ENCODE measurements at places on chromosomes 6 and 20. TPM values are rescaled to one million over a fixed set of nuclear protein-coding genes. Genes with fewer than 3 reads are reported as not detected.
A peak's percentile ranks its signal among the peaks of the same experiment; 100 is the strongest.

DNA sequence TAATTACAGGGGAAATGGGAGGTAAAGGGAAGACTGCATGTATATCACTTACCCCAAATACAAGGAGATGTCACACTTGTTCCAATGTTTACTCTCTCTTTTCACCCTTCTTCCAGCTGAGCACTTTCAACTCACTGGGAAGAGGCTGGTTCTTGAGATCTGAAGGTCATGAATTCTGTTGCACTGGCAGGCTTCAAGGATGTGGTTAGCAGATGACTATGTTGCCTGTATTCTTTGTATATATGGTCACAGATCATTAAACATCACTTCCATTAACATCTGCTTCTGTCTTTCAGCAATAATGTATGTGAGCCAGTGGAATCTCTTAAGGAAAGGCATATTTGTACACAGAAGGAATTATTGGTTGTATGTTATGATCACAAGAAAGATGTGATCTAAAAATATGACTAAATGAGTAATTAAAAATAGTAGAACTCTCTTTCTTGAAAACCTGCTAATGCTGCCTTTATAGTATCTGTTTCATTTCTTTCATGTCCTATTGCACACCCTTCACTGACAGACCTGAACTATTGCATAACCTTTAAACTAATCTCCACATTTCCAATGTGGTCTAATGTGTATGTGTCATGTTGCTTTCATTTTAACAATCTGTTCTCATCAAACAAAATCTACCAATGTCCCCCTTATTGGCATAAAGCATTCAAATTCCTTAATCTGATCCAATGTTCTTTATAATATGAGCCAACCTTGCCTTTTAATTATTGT is 131.4 kb upstream of the EPHA7 start:
- no peak for DNase-seq
- H3K4me3 ChIP-seq: no peak overlapping the region
- H3K27me3 ChIP-seq: no peaks in the 10 kb centered on the region
- H3K27ac ChIP-seq: no peak overlapping the region
- H3K36me3 ChIP-seq: no peaks in the 10 kb centered on the region
- no peaks in the 10 kb centered on the region for H3K4me1 ChIP-seq

DNA sequence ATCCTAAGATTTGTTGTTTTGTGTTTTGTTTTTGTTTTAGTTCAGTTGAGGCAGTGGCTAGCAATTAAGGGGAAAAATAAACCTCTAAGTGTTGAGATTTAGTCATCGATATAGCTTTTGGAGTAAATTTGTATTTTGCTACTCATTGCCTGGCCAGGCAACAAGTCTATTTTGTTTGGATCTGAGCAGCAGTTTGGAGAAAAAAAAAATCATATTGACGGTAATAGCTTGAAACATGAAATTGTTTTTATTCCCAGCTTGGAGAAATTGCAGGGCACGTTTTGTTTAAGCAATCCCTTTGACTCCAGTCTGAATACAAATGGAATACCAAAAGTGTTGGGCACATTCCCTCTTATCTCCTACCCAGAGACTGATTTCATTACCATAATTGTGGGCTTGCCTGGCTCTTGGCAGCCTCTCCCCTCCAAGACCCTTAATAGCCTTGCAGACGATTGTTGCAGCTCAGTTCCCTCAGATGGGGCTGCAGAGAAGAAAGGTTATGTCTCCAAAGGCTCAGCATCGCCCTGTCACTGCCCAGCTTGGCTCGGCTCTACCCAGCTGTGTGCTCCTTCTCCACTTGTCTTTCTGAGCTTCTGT is 56.0 kb downstream of the ISM1 start:
- H3K27ac ChIP-seq: no peak overlapping the region
- no peaks in the 10 kb centered on the region for H3K4me1 ChIP-seq
- H3K4me3 ChIP-seq: no peak overlapping the region
- H3K36me3 ChIP-seq: no peaks in the 10 kb centered on the region
- H3K27me3 ChIP-seq: no peaks in the 10 kb centered on the region

- H3K27ac ChIP-seq: no peak overlapping the region
- no peak overlapping the region for H3K4me3 ChIP-seq
- no peaks in the 10 kb centered on the region for H3K27me3 ChIP-seq
- DNase-seq: no peak
- no peaks in the 10 kb centered on the region for H3K4me1 ChIP-seq
These were observed 197.8 kb downstream of the UST start for GRCh38 chr6:148944608-148945007.

DNA sequence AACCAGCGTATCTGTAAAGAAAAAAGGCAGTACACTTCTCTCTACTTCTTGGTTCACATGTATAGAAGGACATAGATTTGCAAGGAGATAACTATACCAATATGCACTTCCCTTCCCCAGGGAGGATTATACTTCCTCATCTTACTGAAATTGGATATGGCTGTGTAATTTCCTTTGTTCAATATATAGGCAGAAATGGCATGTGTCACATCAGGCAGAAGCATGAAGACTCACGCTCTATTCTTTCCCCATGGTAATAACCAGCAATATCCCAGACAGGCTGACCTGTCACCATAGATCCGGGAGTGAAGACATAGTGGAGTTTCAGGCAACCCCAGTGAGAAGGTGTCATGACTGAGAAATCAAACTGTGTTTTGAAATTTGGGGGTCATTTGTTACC is 518.3 kb downstream of the KIF16B start:
- H3K4me1 ChIP-seq: no peaks in the 10 kb centered on the region
- H3K27me3 ChIP-seq: no peaks in the 10 kb centered on the region
- DNase-seq: no peak
- H3K36me3 ChIP-seq: no peaks in the 10 kb centered on the region

DNA sequence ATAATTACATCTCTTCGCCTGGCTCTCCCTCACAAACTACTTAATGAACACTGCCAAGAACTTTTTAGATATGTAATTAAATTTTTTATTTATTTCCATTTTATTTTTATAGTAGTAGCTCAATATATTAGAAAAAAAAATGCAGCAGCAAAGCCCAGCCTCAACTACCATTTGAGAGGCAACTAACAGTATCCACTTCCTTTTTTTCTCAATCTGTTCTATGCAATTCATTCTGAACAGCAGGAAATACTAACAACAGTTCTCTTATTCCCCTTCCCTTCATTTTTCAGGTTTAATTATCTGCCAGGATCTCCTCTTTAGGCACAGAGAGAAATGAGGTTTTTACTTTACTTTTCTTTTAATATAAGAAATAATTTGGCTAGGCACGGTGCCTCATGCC is 112.7 kb downstream of the ZNF217 start:
- H3K36me3 ChIP-seq: no peaks in the 10 kb centered on the region
- no peak overlapping the region for H3K27ac ChIP-seq
- no peak overlapping the region for H3K4me3 ChIP-seq
- no peak for DNase-seq
- no peaks in the 10 kb centered on the region for H3K27me3 ChIP-seq

DNA sequence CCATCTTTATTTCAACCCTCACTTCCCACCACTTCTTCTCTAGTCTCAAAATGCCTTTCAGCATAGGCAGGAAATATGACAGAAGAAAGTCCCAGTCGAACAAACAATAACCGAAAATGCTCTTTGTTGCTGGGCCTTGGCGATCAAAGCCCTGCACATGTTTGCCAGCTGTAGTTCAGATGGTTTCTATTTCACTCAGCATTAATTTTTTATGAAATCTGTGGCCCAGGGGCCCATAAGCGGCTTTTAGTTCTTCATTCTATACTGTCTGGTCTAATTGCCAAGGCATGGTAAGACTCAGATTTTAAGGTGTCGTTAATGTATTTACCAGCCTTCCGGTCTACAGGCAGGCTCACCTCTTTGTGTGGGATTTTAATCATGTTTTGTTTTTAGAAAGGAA is 10.9 kb upstream of the F13A1 start:
- no peaks in the 10 kb centered on the region for H3K36me3 ChIP-seq
- no peaks in the 10 kb centered on the region for H3K27me3 ChIP-seq
- H3K4me1 ChIP-seq: peaks cover 5% of the 10 kb centered on the region
- no peak for DNase-seq
- no peak overlapping the region for H3K4me3 ChIP-seq
- peak overlapping the region; percentile 8 for H3K27ac ChIP-seq

GRCh38 chr6:35640017-35640664 is 48.6 kb downstream of the FKBP5 start:
- no peak for DNase-seq
- no peaks in the 10 kb centered on the region for H3K27me3 ChIP-seq
- H3K27ac ChIP-seq: no peak overlapping the region
- peaks cover 33% of the 10 kb centered on the region for H3K36me3 ChIP-seq

GRCh38 chr6:87071683-87072082 is 23.2 kb downstream of the CGA start:
- no peak for DNase-seq
- no peaks in the 10 kb centered on the region for H3K4me1 ChIP-seq
- no peak overlapping the region for H3K27ac ChIP-seq
- no peaks in the 10 kb centered on the region for H3K27me3 ChIP-seq

GRCh38 chr6:129194306-129194941 is 311.5 kb downstream of the LAMA2 start:
- H3K36me3 ChIP-seq: no peaks in the 10 kb centered on the region
- no peak for DNase-seq
- peaks cover 4% of the 10 kb centered on the region for H3K27me3 ChIP-seq

- no peak overlapping the region for H3K27ac ChIP-seq
- no peaks in the 10 kb centered on the region for H3K36me3 ChIP-seq
- peaks cover 2% of the 10 kb centered on the region for H3K27me3 ChIP-seq
- no peak overlapping the region for H3K4me3 ChIP-seq
These were observed 35.6 kb upstream of the FAM210B start for GRCh38 chr20:56323206-56323605.

DNA sequence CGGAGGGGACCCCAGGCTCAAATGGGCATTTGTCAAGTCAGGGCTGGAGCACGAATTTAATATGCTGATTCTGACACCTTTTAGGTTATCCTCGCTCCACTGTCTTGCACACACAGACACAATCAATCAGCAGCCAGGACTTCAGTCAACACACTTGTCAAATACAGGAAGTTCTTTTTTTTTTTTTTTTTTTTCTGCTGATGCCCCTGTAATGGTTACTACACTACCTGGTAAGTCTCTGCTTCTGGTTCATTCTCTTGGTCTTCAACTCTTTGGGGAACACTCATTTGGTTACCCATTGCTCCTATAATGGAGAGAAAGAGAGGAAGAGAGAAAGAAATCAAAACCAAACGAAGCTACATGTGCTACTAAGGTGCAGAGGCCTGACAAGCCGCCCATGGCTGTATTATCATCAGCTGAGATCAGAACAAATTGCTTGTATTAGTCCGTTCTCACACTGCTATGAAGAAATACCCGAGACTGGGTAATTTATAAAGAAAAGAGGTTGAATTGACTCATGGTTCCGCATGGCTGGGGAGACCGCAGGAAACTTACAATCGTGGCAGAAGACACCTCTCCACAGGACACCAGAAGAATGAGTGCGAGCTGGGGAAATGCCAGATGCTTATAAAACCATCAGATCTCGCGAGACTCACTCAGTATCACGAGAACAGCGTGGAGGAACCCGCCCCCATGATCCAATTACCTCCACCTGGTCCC is 11.8 kb downstream of the BCAS1 start:
- no peaks in the 10 kb centered on the region for H3K27me3 ChIP-seq
- no peak overlapping the region for H3K27ac ChIP-seq
- H3K4me3 ChIP-seq: no peak overlapping the region
- H3K4me1 ChIP-seq: peaks cover 5% of the 10 kb centered on the region

DNA sequence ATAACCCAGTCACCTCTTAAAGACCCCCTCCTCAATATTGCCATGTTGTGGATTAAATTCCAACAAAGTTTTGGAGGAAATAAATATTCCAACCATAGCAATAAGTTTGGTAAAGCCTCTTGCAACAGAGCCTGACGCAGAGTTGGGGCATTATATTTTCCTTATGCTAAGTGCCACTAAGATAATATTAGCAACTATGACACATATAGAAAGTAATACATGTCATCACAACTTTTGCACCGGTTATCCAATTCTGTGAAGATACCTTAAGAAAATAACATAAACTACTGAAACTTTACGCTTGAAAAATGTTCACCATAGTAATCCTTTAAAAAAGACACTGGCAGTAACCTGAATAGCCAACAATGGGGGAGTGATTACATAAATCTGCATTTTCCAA is 52.2 kb upstream of the TRERF1 start:
- H3K4me3 ChIP-seq: no peak overlapping the region
- H3K4me1 ChIP-seq: no peaks in the 10 kb centered on the region
- peaks cover 2% of the 10 kb centered on the region for H3K27me3 ChIP-seq
- H3K36me3 ChIP-seq: no peaks in the 10 kb centered on the region

DNA sequence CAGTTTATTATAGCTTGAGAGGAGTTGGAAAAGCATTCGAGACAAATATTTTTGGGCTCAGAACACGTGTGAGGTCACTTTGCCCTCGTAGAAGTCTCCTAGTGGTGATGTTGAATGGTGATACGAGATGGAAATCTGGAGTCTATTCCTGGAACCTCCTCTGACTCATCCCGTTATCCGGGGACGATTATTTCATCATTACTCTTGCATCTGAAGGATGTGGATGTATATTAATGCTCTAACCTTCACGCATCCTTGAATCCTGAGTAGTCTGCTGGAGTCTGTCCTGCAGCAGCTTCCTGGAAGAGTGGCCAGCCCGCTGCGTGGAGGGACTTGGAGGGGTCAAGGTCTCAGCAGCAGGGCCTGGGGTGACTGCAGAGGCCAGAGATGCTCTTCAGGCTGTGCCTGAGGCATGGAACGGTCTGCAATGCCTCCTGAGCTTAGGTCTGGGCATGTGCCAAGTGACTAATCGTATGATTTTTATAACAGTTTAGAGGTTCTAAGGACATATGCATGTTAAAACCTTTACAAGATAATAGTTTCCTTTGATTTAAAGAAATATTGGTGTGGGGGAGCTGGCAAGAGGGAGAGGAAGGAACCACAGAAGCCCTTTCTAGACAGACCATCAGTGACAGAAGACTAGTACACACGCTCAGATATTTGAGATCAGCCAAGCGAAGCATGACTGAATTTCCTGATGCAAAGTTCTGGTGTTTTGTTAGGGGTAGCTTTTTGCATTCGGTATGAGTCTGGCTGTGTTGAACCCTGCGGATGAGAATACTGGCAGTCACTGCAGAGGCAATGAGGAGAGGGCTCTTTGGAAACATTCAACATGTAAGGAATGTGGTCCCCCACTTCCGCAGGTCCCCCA is 400.2 kb downstream of the QKI start:
- H3K27ac ChIP-seq: no peak overlapping the region
- H3K27me3 ChIP-seq: no peaks in the 10 kb centered on the region
- no peaks in the 10 kb centered on the region for H3K36me3 ChIP-seq
- H3K4me1 ChIP-seq: no peaks in the 10 kb centered on the region

GRCh38 chr6:19175023-19175422 is 662.1 kb upstream of the ID4 start:
- no peak overlapping the region for H3K4me3 ChIP-seq
- H3K27me3 ChIP-seq: no peaks in the 10 kb centered on the region
- DNase-seq: no peak
- no peaks in the 10 kb centered on the region for H3K4me1 ChIP-seq
- H3K36me3 ChIP-seq: no peaks in the 10 kb centered on the region

- H3K27ac ChIP-seq: no peak overlapping the region
- H3K4me3 ChIP-seq: no peak overlapping the region
- H3K27me3 ChIP-seq: no peaks in the 10 kb centered on the region
These were observed 25.6 kb downstream of the STK35 start for GRCh38 chr20:2127238-2127637.

Gene RBM24
- not detected for total RNA-seq

Gene RRAGD
- 0.43 TPM for total RNA-seq

Gene BPIFA1
- total RNA-seq: not detected

Gene POU5F1
- not detected for total RNA-seq

All from natural killer cell (primary cell).